ENCODE measurements at places on chromosomes 4 and X. TPM values are rescaled to one million over a fixed set of nuclear protein-coding genes. Genes with fewer than 3 reads are reported as not detected.
A peak's percentile ranks its signal among the peaks of the same experiment; 100 is the strongest.

DNA sequence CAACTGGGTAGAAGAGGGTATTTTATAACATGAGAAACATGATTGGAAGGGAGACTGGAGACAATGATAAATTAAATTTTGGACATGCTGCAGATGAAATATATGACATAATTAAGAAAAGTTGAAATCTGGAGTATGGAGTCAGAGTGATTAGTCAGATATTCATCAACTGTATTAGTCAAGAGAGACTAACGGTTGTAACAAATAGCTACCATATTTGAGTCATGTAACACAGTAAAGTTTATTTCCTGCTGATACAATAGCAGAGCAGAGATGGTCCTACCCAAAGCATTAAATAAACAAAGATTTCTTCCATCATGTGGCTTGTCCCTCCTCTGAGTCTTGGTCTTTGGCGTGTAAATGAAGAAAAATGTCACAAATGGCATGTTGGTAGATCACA lies 321.3 kb downstream of the GALNTL6 start:
- no peak overlapping the region for H3K27ac ChIP-seq
- no peak for DNase-seq
- H3K4me1 ChIP-seq, result no peaks in the 10 kb centered on the region
- no peak overlapping the region for H3K4me3 ChIP-seq
- H3K27me3 ChIP-seq, result no peaks in the 10 kb centered on the region

- H3K4me1 ChIP-seq, result no peaks in the 10 kb centered on the region
- H3K36me3 ChIP-seq, result no peaks in the 10 kb centered on the region
- DNase-seq, result no peak
- H3K27ac ChIP-seq, result no peak overlapping the region
- H3K4me3 ChIP-seq, result no peak overlapping the region
- H3K27me3 ChIP-seq, result no peaks in the 10 kb centered on the region
Observed at GRCh38 chrX:115251458-115252233, 17.8 kb upstream of the LRCH2 start.

MAGEA1 gene
- total RNA-seq, result not detected

GAGE12E gene
- total RNA-seq, result not detected

DNA sequence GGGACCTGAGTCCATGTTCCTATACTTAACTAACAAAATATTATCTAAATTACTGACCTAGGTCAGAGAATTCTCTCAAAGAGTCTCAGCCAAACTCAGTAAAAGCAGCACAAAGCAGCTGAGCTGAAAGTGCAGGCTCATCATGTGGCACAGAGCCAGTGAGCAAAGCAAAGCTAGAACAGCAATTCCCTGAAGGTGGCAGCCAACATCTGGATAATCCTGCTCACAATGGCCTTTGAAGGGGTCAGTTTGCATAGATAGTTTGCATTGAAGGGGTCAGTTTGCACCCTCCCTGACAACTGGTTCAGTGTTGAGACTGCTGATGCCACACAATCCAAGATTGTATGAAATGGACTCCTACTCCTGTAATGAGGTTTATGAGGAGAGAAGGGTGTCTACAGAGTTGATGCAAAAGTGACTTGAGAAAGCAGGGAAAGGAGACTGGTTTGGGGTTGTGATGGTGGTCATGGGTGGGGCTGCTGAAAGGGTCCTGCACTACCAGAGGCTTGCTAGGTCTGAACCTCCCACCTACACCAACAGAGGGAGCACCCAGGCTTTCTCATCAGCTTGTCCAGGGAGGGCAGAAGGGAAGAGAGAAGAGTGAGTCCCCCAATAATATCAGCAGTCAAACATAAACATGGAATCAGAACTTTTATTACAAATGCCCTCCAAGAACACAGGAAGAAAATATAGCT lies 39.7 kb downstream of the TRIM61 start:
- H3K27ac ChIP-seq, result no peak overlapping the region
- H3K4me1 ChIP-seq, result no peaks in the 10 kb centered on the region
- no peak overlapping the region for H3K4me3 ChIP-seq

GRCh38 chr4:84846985-84847384 lies 119.5 kb downstream of the WDFY3 start:
- H3K36me3 ChIP-seq, result peaks cover 10% of the 10 kb centered on the region
- no peaks in the 10 kb centered on the region for H3K27me3 ChIP-seq
- no peak for DNase-seq
- H3K4me3 ChIP-seq, result no peak overlapping the region
- no peaks in the 10 kb centered on the region for H3K4me1 ChIP-seq
- no peak overlapping the region for H3K27ac ChIP-seq

TCEAL2 gene
- total RNA-seq, result 15.1 TPM

GYPE gene
- not detected for total RNA-seq

- H3K27me3 ChIP-seq, result no peaks in the 10 kb centered on the region
- H3K27ac ChIP-seq, result no peak overlapping the region
- H3K36me3 ChIP-seq, result no peaks in the 10 kb centered on the region
- H3K4me1 ChIP-seq, result no peaks in the 10 kb centered on the region
- DNase-seq, result no peak
Observed at GRCh38 chr4:11487868-11488544, 59.3 kb upstream of the HS3ST1 start.

HMX1 gene
- total RNA-seq, result 0.26 TPM

- H3K4me1 ChIP-seq, result no peaks in the 10 kb centered on the region
- peak within 1 kb of the TSS; percentile 56 for H3K4me3 ChIP-seq
- no peaks in the 10 kb centered on the region for H3K36me3 ChIP-seq
- H3K27me3 ChIP-seq, result no peaks in the 10 kb centered on the region
- peak; percentile 68 for DNase-seq
- H3K27ac ChIP-seq, result no peak within 1 kb of the TSS
Observed at GRCh38 chrX:104112326-104112951, at the start of gene ZCCHC18. Gene ZCCHC18, plus strand, starts transcription at chrX:104112523. Its CDS starts 1,589 bp downstream, at chrX:104114112.

CYP2U1 gene
- total RNA-seq, result 5.0 TPM

GRCh38 chrX:9336456-9336855 lies 128.4 kb upstream of the TBL1X start:
- H3K4me1 ChIP-seq, result no peaks in the 10 kb centered on the region
- H3K27ac ChIP-seq, result no peak overlapping the region
- H3K4me3 ChIP-seq, result no peak overlapping the region

GRCh38 chr4:155956461-155956860 lies 2.8 kb upstream of the CTSO start:
- H3K27ac ChIP-seq, result no peak overlapping the region
- no peak overlapping the region for H3K4me3 ChIP-seq
- H3K36me3 ChIP-seq, result no peaks in the 10 kb centered on the region
- H3K27me3 ChIP-seq, result no peaks in the 10 kb centered on the region

DNA sequence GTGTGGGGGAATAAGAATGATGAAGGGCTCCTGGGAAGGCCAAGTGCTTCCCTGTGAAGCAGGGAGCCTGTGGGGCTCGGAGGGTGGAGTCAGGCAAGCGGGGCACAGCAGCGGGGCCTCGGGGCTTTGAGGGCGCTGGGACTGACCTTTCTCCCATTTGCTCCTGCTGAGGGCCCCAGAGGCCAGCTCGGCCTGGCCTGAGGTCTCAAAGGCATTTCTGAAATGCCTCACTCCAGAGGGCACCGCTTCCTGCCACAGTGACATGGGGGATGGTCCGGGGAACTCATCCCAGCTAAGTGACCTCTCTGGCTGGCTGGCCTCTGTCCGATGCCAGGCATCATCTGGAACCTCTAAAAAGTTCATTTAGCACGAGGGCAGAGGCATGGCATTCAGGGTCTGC lies 98.8 kb upstream of the STX18 start:
- no peaks in the 10 kb centered on the region for H3K27me3 ChIP-seq
- no peaks in the 10 kb centered on the region for H3K36me3 ChIP-seq
- peak overlapping the region; percentile 0 for H3K4me3 ChIP-seq
- H3K27ac ChIP-seq, result no peak overlapping the region
- DNase-seq, result no peak

BEX5 gene
- 12.0 TPM for total RNA-seq

DNA sequence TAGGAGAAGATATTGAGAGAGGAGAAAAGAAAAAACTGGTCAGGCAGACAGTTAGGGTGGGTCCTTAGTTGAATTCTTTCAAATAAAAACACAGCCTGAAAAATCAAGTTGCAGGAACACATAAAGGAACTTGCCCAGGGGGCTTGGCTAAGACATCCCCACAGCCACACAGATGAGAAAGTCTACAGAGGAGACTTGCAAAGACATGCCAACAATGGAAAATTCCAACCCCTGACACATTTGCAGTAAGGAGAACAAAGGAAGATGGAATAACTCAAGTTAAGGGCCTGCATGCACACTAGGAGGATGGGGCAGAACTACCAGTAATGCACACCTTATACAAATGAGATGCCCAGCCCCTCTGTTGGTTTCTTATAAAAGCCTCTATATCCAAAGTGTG lies 197.6 kb downstream of the CPXCR1 start:
- no peak overlapping the region for H3K4me3 ChIP-seq
- DNase-seq, result no peak
- H3K36me3 ChIP-seq, result no peaks in the 10 kb centered on the region

TBC1D8B gene
- 7.8 TPM for total RNA-seq

DNA sequence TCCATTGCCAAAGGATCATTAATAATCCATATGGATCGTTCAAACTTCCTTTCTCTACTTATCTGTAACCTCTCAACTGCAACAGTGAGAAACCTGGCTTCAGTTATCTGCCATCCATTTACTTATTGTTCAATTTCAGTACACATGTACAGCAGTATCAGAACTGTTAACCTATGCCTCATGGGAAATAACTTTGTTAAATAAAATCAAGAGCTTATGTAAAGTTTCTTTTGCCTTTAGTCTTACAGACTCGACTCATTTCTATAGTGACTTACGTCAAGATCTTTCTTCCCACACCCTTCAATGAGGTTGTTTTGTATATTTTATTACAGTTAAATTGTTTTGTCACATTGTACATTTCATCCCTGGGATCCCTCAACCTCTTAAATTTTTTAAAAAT lies 11.4 kb downstream of the UBQLN2 start:
- H3K36me3 ChIP-seq, result no peaks in the 10 kb centered on the region
- H3K27me3 ChIP-seq, result no peaks in the 10 kb centered on the region
- no peak for DNase-seq
- H3K27ac ChIP-seq, result no peak overlapping the region
- no peaks in the 10 kb centered on the region for H3K4me1 ChIP-seq

DNA sequence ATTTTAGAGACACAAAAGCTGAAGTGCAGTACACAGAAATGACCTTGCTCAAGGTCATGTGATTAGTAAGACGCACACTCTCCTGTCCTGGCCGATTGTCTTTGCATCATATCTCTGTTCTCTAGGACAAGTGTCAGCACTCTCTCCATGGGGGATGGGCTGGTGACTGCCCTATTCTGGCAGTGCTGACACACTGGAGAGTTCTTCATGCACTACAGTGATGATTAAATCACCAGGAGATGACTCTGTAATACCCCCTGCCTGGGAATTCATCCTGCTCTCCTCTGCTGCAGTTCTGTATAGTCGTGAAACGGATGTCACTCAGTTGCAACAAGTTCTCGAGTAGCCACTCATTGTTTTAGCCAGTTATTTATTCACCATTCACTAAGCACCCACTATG lies 5.3 kb upstream of the SHISA3 start:
- H3K4me3 ChIP-seq, result no peak overlapping the region
- no peak overlapping the region for H3K27ac ChIP-seq
- no peaks in the 10 kb centered on the region for H3K36me3 ChIP-seq

ADH1C gene
- total RNA-seq, result not detected

GRCh38 chrX:153909024-153909979 lies 4.8 kb downstream of the AVPR2 start:
- no peak for DNase-seq
- no peaks in the 10 kb centered on the region for H3K4me1 ChIP-seq
- H3K4me3 ChIP-seq, result no peak overlapping the region
- no peaks in the 10 kb centered on the region for H3K27me3 ChIP-seq
- H3K27ac ChIP-seq, result no peak overlapping the region
- no peaks in the 10 kb centered on the region for H3K36me3 ChIP-seq

DNA sequence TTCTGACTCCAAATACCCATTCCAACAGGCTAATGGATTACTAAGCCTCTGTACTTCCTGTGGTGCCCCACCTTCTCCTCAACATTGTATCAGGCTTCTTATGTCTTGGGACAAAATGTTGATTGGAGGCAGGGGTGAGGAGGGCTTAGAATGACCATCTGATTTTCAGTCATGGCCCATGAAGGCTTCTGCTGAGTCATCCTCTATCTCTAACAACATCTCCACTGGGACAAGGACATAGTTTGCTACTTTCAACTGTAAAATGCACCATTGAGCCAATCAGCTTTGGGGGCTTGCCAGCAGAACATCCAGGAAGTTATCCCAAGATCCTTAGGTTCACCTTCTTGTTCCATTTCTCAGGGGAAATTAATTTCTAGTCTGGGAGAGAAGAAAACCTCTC lies 29.5 kb downstream of the MAGEB17 start:
- peaks cover 7% of the 10 kb centered on the region for H3K4me1 ChIP-seq
- no peak overlapping the region for H3K4me3 ChIP-seq
- no peak overlapping the region for H3K27ac ChIP-seq
- no peaks in the 10 kb centered on the region for H3K27me3 ChIP-seq
- DNase-seq, result no peak
- no peaks in the 10 kb centered on the region for H3K36me3 ChIP-seq

DNA sequence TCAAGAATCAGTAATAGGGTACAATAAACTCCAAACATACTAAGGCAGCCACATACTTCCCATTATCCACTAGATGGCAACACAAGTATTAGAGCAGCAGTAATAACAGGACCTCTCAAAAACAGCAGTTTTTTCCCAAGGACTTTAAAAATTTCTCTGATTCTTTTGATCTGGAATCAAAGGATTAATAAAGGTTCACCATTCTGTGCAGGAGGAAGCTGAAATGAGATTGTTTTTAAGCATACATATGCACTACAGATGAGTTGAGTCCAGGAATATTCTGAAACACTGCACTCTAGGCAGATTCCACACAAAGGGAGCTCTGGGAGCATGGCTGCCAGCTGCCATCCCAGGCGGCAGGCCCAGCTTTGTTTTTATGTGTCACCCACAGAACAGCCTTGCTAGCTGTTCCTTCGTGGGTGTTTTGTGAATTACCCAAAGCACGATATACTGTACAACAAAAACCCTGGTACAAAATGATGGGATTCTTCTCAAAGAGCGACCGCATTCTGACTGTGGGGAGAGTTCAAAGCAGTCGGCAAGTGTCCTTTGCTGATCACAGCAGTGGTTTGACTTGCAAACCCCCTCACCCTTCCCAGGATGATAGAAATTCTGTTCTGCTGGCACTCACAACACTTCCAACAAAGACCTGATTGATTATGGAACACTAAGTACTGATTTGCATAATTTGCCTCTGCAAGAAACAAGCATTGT lies 61.0 kb downstream of the STX18 start:
- no peaks in the 10 kb centered on the region for H3K27me3 ChIP-seq
- DNase-seq, result no peak
- no peak overlapping the region for H3K27ac ChIP-seq
- H3K4me1 ChIP-seq, result peaks cover 6% of the 10 kb centered on the region
- H3K36me3 ChIP-seq, result no peaks in the 10 kb centered on the region

- H3K27ac ChIP-seq, result no peak overlapping the region
- DNase-seq, result no peak
- no peaks in the 10 kb centered on the region for H3K27me3 ChIP-seq
- H3K4me1 ChIP-seq, result no peaks in the 10 kb centered on the region
Observed at GRCh38 chr4:150722908-150723362, 141.0 kb downstream of the MAB21L2 start.
